Body of pancreas (tissue), 4 donors: ENCODE measurements at places on chromosomes 2 and 18. TPM values are rescaled to one million over a fixed set of nuclear protein-coding genes. Genes with fewer than 3 reads are reported as not detected.

UBE2F gene
- total RNA-seq: 69.9 TPM

CYTIP gene
- total RNA-seq: 10.6 TPM

NOSTRIN gene
- 64.3 TPM for total RNA-seq

ASPRV1 gene
- total RNA-seq: 0.33 TPM

HOXD13 gene
- not detected for total RNA-seq

GTF2A1L gene
- not detected for total RNA-seq

SULT1C4 gene
- 1.3 TPM for total RNA-seq

KIDINS220 gene
- total RNA-seq: 45.2 TPM

ZNF396 gene
- total RNA-seq: 3.9 TPM

CCL20 gene
- not detected for total RNA-seq

POTEC gene
- total RNA-seq: not detected

MEP1B gene
- total RNA-seq: not detected

COL4A4 gene
- total RNA-seq: 10.5 TPM

RETREG2 gene
- total RNA-seq: 43.6 TPM

SEPTIN10 gene
- total RNA-seq: 44.9 TPM

RNF125 gene
- 4.9 TPM for total RNA-seq

MYCN gene
- not detected for total RNA-seq

NAB1 gene
- 30.1 TPM for total RNA-seq

ANKRD29 gene
- total RNA-seq: 3.3 TPM

GATA6 gene
- total RNA-seq: 114 TPM

AMER3 gene
- total RNA-seq: 0.33 TPM
